A375 (cell line): ENCODE measurements at places on chromosomes 2 and 18. TPM values are rescaled to one million over a fixed set of nuclear protein-coding genes. Genes with fewer than 3 reads are reported as not detected.

The IHH gene
- not detected in 2 replicates for total RNA-seq

The IGFBP5 gene
- total RNA-seq, result 43.6 and 55.6 TPM in 2 replicates

The WNT10A gene
- not detected in 2 replicates for total RNA-seq

The ERCC3 gene
- total RNA-seq, result 30.0 and 30.1 TPM in 2 replicates

The CERS6 gene
- total RNA-seq, result 4.0 and 4.3 TPM in 2 replicates

The RNASEH1 gene
- 55.5 and 63.5 TPM in 2 replicates for total RNA-seq

The CNTNAP5 gene
- 0.11 TPM in 1 of 2 replicates, not detected in the other for total RNA-seq

The PSTPIP2 gene
- not detected in 2 replicates for total RNA-seq
